Urothelium cell line (cell line): ENCODE measurements at places on chromosomes 1 and 21.
A peak's percentile ranks its signal among the peaks of the same experiment; 100 is the strongest.

GRCh38 chr21:43370091-43370658 is 56.8 kb downstream of the SIK1 start:
- no peak for DNase-seq

GRCh38 chr1:162316187-162316586 is 60.5 kb downstream of the SPATA46 start:
- DNase-seq, result no peak

DNA sequence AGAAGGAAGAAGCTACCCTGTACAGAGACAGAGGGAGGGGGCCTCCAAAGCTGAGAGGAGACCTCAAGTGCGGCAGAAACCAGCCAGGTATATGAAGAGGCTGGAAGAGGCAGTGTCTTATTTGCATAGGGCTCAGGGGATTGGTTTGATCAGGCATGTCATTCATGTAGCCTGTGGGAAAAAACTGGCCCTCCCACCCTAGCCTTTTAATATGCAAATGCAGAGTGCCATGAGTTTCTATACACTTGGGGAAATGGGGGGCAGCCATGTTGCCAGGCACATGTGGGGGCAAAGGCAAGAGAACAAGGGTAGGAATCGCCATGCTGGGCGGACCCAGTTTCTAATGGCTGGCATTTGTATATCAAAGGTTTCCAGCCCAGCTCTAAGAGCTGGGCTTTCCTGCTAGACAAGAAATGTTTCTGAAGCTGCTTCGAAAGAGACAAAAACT is 172.7 kb downstream of the RASAL2 start:
- DNase-seq, result no peak

GRCh38 chr1:7760245-7760644 is 10.9 kb upstream of the VAMP3 start:
- DNase-seq, result no peak

DNA sequence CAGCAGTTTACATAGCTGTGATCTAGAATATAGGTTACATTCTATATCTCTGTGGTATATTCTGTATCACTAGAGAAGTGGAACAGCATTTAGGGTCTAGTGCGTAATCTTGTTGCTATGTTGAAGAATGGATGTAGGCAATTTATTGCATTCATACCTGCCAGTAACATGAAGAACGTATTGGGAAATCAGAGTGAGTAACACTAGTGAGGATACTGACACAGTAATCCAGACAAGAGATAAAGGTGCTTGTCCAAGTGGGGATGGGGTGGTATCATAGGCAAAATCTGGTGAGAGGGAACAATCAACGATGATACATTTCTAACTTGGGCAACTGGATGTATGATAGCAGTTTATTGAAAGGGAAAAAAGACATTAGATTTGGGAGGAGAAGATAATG is 9.8 kb downstream of the PPP2R5A start:
- no peak for DNase-seq

DNA sequence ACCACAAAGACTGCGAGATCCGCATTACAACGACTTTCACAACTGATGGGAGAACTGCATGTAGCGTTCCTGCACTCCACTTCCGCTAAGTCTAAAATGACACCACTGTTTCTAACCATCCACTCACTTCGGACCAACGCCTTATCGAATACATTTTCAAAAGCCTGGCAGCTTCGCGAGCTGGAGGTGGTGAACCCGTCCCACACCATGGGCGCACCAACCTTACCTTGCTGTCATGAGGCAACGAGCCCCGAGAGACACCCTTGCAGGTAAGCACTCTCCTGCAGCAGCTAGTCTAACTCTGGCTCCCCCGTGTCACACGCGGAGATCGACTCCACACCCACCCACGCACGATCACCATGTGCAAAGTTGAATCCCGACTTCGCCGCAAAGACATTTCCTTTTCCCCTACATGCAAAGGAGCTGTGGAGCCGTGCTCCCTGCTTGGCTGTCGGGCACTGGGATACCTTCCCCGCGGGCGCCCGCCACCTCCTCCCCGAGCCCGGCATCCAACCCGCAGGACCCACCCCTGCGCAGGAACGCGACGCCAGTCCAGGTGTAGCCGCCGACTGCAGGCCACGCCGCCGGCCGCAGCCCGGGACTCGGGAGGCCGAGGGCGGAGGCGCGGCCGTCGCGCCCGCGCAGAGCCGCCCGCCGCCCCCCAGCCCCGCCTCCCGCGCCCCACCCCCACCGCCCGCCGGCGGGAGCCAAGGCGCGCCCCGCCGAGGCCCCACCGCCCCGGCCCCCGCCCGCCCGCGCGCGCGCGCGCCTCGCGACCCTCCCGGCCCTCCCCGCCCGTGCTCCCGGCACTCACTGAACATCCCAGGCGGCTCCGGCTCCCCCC is 629 bp downstream of the TAF5L start:
- peak; percentile 86 for DNase-seq

- no peak for DNase-seq
Measured at GRCh38 chr1:207191061-207191460, 87.0 kb downstream of the C4BPA start.

DNA sequence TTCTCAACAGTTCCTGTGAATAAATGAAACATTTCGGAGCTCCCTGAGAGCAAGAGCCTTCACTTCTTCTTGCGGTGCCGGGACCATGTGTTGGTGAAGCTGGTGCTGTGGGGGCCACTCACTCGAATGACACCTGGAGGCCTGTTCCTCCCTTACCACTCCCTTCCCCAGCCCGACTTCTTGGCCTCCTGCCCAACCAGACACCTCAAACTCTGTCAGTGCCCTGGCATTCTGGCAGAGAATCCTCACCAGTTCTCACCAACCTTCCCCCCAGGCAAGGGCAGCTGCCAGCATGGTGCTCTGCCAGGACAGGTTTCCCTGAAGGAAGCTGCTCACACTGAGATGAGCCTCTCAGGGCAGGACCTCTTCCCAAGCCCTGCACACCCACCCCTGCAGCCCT is 68.3 kb downstream of the MPZL1 start:
- no peak for DNase-seq

GRCh38 chr1:226109829-226110248 is 47.3 kb downstream of the H3-3A start:
- DNase-seq, result peak; percentile 98

DNA sequence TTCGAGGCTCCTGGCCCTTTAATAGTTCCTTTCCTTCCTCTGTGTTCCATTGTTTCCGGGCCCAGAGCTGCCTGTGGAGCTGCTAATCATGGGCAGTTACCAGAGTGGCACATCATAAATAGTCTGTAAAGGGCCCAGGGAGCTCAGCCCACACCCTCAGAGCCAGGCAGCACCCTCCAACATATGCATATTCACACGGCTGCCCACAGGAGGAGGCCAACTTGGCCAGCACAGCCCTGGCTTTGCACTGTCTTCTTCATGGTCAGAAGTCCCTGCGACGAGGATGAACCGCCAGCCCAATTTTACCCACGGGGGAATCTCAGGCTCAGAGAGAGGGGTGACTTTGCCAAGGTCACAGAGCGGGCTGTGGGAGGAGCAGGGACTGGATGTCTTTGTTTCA is 172.5 kb downstream of the TRABD2B start:
- DNase-seq, result no peak
